Activated CD4-positive, alpha-beta memory T cell treated with anti-CD3 and anti-CD28 coated beads for 36 hours (primary cell): ENCODE measurements at places on chromosomes 2 and 18. TPM values are rescaled to one million over a fixed set of nuclear protein-coding genes. Genes with fewer than 3 reads are reported as not detected.
A peak's percentile ranks its signal among the peaks of the same experiment; 100 is the strongest.

Gene B3GNT2
- 26.6 TPM for total RNA-seq

Gene GPR17
- total RNA-seq, result not detected

Gene MDH1B
- 0.87 TPM for total RNA-seq

Gene CRACDL
- 0.31 TPM for total RNA-seq

DNA sequence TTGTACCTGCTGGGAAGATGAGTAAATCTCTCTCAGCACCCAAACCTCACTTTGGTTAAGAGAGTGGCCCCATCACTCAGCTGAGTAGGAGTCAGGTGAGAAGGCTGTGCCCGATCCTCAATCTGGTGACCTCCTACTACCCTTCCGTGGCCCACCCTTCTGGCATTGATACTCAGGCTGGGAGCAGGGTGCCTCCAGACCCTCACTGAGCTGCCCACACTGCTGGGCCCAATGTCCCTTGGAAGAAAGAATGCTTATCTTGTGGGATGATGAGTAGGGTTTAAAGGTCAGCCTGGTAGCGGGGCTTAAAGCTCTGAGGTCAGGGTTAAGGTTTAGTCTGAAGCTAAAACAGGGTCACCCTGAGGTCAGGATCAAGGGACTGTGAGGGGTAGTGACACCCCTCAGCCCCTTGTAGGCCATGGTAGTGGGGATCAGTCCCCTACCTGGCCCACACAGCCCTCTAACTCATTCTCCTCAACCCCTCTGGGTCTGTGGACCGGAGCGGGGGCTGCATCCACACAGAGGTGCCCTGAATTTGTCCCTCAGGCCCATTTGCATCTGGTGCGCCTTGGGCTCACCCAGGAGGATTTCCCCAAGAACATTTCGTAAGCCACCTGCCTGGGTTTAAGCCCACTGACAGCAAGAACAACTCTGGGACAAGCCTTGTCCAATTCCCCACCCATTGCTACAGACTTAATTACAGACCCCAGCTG lies 123.8 kb downstream of the CYP26B1 start:
- no peak for DNase-seq

DNA sequence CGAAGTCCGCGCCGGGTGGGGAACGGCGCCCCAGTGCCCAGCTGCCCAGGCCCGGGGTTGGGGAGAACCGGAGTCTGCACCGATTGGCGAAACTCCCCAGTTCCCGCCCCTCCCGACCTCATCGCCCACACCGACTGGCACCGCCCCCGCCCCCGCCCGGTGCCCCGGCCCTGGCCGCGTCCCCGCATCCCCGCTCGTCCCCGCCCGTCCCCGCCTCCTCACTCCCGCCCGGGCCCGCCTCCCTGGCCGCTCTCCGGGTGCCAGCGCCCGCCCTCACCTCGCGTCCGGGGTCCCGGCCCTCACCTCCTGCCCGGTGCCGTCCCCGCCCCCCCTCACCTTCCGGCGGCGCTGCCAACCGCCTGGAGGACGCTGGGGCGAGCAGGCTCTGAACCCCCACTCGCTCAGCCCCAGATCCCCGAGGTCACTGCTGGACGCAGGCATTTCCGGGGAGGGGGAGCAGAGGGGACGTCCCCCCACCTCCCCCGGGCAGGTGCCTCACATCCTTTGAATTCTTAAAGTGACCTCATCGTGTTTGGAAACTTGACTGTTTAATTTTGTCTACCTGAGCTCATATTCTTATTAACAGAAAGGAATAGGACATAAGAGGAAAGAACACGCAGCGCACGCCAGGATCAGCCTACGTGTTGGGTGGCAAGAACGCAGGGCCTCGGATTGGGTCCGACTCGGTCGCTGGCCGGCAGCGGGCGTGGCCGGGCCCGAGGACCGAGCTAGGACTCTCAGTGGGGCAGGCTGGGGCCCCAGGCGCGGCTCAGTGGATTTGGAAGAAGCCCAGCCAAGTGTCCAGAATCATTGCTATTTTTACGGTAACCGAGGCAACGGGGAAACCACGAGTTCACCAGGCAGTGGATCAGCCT lies at the start of gene FAM110C:
TSS of gene FAM110C (minus strand) at position 35 of the 875 bp plus-strand sequence. CDS start 120 bp downstream, outside the sequence.
- DNase-seq, result peak; percentile 69

DNA sequence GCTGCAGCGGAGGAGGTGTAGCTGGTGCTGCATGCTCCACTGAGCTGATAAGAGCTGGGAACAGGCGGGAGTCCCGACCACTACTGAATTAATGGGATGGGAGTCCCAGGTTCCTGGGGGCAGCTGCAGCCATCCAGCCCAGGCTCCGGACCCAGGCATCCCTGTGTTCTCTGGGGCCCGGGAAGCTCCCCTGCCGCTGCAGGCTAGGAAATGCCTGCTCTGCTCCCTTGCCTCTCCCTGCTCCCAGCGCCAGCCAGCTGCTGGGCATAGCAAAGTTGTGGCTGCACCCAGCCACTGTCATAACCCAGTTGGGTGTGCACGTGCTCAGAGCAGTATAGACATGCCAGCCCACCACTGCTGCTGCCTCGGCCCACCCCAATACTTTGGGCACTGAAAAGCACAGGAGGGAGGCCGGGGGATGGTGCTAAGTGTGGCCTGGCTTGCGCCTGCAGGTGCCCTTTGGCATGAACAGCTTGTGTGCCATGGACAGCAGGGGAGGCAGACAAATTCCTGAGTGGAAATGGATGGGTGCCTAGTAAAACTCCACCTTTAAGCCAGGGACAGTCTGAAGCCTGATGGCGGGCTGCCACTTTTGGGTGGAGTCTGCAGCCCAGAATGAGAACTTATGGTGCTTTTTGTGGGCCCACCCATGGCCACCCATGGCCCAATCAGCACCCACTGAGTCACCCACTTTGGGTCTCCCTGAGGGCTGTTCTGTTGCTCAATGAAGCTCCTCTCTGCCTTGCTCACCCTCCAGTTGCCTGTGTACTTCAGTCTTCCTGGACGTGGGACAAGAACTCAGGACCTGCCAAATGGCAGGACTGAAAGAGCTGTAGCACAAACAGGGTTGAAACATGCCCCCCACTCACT lies 219.3 kb upstream of the TMEFF2 start:
- DNase-seq, result no peak

DNA sequence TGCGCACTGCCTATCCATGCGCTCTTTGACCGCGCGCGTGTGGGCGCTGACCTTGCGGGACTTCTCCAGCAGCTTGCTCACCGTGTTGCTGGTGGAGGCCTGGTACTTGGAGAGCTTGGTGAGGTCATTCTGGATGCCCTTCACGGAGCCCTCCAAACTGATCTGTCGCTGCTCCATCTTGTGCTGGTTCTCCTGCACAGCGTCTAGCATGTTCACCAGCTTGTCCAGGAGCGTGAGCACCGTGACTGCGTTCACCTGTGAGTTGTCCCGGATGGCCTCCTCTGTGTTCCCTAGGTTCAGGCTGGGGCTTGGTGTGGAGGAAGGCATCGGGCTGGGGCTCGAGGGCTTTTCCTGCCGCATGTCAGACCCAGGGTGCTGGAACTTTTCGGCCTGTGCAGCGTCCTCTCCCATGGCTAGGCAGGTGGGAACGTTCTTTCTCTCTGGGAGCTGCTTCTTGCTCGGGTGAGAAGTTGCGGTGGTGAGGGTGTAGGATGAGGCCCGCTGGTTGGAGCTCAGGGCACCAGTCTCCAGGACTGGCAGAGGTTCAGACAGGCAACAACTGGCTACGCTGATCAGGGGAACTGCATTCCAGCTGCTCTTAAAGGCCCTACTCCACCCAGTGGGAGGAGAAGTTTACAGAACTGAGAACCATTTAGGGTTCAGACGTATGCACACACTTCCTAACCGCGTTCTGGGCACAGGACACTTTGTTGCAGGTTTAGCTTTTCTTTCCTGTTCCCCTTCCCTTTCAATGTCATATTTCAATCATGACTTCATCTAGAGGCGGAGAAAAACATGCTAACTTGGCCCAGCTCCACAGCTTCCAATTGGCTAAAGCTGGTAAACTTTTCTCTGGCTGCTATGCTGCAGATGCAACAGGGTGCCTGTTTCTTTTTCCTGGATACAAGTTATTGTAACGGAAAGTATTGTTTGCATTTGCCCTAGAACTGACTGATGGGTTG lies at the start of gene CAVIN2:
TSS of gene CAVIN2 (minus strand) at position 574 of the 962 bp plus-strand sequence. CDS start at position 411, 163 bp downstream.
- DNase-seq, result no peak
